ENCODE measurements at places on chromosomes 12 and 14.

DNA sequence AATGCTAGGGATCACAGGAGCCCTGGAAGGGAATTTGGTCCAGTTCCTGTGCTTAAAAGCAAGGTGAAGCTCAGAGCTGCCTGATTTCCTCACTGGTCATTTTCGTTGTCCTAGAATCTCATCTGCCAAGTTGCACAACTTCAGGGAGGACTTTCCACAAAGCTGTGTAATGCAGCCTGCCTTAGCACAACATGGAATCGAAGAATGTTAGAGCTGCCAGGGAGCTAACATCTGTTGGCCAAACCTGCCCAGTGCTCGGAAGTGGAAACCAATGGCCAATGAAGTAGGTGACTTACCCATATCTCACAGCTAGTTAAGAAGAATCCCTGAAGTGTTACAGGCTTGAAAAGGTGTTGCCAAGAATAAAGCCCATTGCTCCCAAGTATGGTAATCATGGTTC, 79.9 kb upstream of the SSTR1 start:
- DNase-seq, result no peak

DNA sequence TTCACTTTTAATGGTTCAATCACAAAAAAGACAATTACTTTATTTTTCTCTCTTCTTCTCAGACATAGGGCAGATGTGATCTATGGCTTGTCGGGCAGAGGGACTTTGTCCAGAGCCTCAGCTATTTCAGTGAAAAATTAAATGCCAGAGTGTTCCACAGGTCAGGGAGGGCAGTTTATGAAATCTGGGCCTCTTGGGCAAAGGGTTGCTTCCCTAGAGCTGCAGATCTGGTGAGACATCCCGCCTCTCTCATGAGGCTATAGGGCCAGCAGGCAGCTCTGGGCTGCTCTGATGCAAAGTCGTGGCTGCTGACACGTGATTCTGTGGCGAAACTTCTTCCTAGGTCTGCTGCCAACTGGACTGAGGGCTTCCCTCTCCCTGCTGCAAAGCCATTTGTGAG, 6.0 kb downstream of the CLMN start:
- no peak for DNase-seq

- no peak for DNase-seq
These were observed 1.5 kb downstream of the PNMA1 start for GRCh38 chr14:73712540-73713180.

- DNase-seq, result no peak
These were observed 7.1 kb upstream of the KRT82 start for GRCh38 chr12:52413202-52413601.

GRCh38 chr12:94603434-94604365, 46.7 kb downstream of the TMCC3 start:
- peak; percentile 20 for DNase-seq

DNA sequence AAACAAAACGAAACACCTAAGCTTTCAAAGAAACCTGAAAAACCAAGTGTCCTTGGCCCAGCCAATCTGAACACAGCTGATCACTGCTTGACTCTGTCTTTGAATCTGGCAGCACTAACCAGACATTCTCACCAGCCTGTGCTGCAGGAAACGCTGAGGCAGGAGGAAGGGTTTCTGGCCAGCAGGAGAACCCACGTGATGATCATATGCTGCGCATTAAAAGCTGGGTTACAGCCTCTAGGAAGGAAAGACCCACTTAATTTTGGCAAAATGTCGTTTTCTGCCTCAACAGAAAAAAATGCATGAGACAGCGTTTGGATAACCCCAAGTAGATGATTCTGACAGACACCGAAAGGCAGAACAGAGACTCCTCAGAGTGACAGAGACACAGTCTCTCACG, 9.8 kb downstream of the APPL2 start:
- DNase-seq, result no peak

DNA sequence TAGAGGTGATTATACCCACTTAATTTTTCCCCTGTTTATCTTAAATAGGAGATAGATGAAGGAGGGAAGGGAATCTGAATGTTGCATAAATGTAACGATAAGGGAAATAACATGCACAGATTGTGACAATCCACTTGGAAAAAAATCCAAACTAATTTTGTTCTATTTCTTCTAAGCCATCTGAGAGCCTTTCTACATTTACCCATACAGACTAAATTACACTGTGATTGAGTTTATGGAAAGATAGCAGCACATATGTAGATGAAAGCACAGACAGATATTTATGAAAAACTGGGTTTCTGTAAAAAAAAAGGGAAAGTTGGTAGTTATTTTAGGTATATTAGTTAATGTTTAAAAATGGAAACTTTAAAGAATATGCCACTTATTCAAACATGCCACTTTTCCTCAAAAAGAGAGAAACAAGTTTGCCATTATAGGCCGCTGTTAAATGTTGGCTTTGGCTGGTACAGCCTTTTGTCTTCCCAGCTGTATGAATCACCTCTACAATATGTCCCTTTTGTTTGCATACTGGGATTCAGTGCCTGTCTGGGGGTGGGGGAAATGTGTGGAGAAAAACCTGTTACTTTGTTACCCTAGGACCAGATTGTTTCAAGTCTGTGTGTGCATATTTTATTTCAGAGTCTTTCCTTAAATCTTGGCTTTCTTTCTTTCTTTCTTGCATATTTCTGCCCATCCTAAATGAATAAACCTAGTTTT, 470.2 kb upstream of the LMO3 start:
- no peak for DNase-seq

- DNase-seq, result no peak
These were observed 393 bp upstream of the DCAF5 start for GRCh38 chr14:69153152-69153872.

GRCh38 chr12:116594325-116595038, 35.3 kb downstream of the MAP1LC3B2 start:
- DNase-seq, result peak; percentile 9

All from activated T-helper 1 cell treated with anti-CD3 and anti-CD28 coated beads, Interleukin-2, amount 50 U/mL, for 16 hours (primary cell).